CD14-positive monocyte (primary cell): ENCODE measurements at places on chromosomes 12 and 14.

DNA sequence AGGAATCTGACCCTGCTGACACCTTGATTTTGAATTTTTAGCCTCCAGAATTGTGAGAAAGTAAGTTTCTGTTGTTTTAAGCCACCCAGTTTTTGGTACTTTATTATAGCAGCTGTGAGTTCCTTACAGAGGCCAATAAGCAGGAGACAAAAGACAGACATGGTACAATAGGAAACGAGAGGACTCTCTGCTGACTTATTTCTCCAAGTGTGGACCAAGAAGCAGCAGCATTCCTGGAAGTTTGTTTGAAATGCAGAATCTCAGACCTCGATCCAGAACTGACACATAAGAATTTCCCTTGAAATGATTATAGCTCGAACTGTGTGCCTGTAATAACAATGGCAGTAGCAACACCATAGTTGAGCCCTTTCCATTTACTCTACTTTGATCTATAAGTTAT is 31.9 kb upstream of the LUM start:
- H3K4me1 ChIP-seq: no peaks in the 10 kb centered on the region
- no peaks in the 10 kb centered on the region for H3K27me3 ChIP-seq
- DNase-seq: no peak
- no peaks in the 10 kb centered on the region for H3K36me3 ChIP-seq
- H3K4me3 ChIP-seq: no peak overlapping the region

DNA sequence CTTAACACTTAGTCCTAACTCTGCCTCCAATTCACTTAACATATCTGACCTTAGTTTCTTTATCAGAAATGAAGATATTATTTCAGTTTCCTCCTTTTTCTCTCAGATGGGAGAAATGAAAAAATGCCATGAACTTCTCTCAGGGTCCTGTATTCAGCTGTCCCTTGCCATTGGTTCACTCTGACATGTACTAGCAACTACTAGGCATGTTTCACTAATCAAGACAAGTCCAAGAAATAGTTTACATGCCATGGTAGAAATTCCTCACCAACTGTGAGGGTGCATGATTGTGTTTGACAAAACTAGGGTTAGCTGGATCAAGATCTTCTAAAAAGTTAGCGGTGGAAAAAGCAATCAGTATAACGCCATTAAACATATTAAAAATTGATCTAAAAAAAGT is 7.0 kb upstream of the ATXN7L3B start:
- no peak overlapping the region for H3K27ac ChIP-seq
- no peak overlapping the region for H3K4me3 ChIP-seq
- H3K4me1 ChIP-seq: no peaks in the 10 kb centered on the region
- H3K27me3 ChIP-seq: no peaks in the 10 kb centered on the region

DNA sequence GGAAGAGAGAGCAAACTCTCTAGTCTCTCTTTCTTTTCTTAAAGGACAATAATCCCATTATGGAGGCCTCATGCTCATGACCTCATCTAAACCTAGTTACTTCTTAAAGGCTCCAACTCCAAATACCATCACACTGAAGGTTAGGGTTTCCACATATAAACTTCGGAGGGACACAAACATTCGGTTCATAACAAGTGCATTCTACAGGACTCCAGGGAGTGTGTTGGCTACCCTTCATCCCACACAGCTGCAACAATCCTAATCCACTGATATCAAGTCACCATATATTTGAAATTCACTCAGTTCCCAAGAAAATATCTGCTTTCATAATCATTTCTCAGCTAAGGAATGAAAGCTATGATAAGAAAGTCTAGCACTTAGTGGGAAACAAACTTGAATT is 265.9 kb upstream of the PLEKHG7 start:
- no peak for DNase-seq
- no peaks in the 10 kb centered on the region for H3K27me3 ChIP-seq
- no peak overlapping the region for H3K4me3 ChIP-seq
- H3K4me1 ChIP-seq: peaks cover 16% of the 10 kb centered on the region
- H3K27ac ChIP-seq: no peak overlapping the region

DNA sequence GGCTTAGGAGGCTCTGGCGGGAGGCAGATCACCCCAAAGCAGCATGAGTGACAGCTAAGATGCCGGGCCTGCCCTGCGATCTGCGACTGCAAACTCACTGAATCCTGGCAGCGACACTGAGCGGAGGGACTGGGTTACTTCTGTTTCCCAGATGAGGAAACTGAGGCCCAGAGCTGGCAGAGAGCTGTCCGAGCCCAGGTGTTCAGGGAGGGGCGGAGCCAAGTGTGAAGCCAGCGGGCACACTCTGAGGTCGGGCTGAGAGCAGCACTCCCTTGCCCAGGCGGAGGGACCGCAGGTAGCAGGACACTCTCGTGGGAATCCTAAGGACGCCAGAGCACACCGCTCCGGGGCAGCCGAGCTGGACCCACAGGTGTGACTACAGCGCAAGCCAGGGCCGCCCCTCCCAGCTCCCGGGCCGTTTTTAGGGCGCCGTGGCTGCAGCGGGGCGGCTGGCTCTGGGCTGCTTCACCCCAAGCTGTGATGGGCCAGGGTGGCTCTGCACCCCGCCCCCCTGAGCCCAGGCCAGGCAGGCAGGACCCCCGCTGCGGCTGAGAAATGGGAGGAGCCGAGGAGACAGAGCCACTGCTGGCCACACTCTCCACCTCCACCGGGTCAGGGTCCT is 27.4 kb downstream of the MMP17 start:
- peaks cover 24% of the 10 kb centered on the region for H3K4me1 ChIP-seq
- H3K4me3 ChIP-seq: no peak overlapping the region
- H3K36me3 ChIP-seq: peaks cover 6% of the 10 kb centered on the region
- no peak overlapping the region for H3K27ac ChIP-seq
- H3K27me3 ChIP-seq: no peaks in the 10 kb centered on the region

DNA sequence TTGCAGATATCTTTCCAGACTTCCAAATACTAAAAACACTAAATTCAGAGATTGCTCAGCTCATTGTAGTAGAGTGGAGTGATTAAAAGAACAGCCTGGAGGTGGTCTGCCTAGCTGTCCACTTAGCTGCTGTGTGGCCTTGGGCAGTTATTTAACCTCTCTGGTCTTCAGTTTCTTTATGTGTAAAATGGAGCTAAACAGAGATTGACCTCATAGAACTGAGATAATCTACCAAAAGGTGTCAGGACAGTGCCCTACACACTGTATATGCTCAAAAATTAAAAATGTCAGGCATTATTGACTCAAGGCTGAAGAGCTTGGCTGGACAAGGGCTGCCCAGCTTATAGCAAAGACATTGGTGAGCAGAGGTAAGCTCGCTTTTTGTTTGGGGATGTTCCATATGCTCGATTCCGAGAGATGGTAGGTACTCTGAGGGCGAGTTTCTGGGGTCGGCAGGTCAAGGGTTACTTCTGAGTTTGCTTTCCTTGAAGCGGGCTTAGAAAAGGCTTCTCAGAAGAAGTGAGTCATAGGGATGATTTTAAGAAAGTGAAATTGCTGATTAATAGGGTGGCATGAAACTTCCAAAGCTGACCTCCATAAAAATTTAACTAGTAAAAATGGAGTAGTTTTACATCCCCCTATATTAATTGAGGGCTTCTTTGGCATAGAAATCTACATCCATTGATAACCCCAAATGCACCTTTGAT is 107.5 kb downstream of the GPATCH2L start:
- no peaks in the 10 kb centered on the region for H3K36me3 ChIP-seq
- DNase-seq: no peak
- H3K4me3 ChIP-seq: no peak overlapping the region
- no peak overlapping the region for H3K27ac ChIP-seq

GRCh38 chr12:30818562-30818961 is 63.8 kb upstream of the CAPRIN2 start:
- no peaks in the 10 kb centered on the region for H3K36me3 ChIP-seq
- peaks cover 13% of the 10 kb centered on the region for H3K4me1 ChIP-seq
- peaks cover 38% of the 10 kb centered on the region for H3K27me3 ChIP-seq
- H3K4me3 ChIP-seq: no peak overlapping the region
- no peak for DNase-seq
- no peak overlapping the region for H3K27ac ChIP-seq

- no peaks in the 10 kb centered on the region for H3K4me1 ChIP-seq
- no peak for DNase-seq
- H3K27ac ChIP-seq: no peak overlapping the region
- no peaks in the 10 kb centered on the region for H3K27me3 ChIP-seq
Measured at GRCh38 chr14:92341791-92342190, 18.8 kb downstream of the SLC24A4 start.
